ENCODE measurements at places on chromosomes 3 and 15. TPM values are rescaled to one million over a fixed set of nuclear protein-coding genes. Genes with fewer than 3 reads are reported as not detected.

DNA sequence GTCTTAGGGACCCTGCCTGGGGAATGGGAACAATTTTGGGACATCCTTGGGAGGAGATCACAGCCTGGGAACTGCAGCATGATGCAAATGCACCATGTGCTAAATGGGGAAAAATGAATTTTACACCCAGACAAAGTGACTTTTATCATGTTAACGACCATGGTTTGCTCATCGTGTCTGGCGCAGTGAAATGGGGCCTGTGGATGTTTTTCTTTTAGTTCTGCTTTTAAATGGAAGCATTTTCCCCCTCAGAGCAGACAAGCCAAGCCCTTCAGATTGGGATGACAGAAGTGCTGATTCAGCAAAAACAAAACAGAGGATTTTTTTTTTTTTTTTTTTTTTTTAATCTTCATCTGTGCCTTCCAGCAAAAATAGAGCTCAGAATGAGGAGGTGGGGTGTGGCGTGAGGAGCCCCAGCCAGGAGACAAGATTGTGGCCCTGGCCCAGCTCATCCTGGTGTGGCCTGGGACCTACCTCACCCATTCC is 14.3 kb upstream of the CACNA2D2 start:
- no peak for DNase-seq

Gene DUOX2
- not detected for polyA plus RNA-seq

- DNase-seq = peak; percentile 94
These were observed 214.3 kb upstream of the FEZF2 start for GRCh38 chr3:62587579-62588031.

Gene KAT2B
- polyA plus RNA-seq = 20.5 TPM

- DNase-seq = no peak
These were observed 129.7 kb downstream of the DTWD1 start for GRCh38 chr15:49750553-49750952.
